ENCODE measurements at places on chromosomes 6 and 20.

DNA sequence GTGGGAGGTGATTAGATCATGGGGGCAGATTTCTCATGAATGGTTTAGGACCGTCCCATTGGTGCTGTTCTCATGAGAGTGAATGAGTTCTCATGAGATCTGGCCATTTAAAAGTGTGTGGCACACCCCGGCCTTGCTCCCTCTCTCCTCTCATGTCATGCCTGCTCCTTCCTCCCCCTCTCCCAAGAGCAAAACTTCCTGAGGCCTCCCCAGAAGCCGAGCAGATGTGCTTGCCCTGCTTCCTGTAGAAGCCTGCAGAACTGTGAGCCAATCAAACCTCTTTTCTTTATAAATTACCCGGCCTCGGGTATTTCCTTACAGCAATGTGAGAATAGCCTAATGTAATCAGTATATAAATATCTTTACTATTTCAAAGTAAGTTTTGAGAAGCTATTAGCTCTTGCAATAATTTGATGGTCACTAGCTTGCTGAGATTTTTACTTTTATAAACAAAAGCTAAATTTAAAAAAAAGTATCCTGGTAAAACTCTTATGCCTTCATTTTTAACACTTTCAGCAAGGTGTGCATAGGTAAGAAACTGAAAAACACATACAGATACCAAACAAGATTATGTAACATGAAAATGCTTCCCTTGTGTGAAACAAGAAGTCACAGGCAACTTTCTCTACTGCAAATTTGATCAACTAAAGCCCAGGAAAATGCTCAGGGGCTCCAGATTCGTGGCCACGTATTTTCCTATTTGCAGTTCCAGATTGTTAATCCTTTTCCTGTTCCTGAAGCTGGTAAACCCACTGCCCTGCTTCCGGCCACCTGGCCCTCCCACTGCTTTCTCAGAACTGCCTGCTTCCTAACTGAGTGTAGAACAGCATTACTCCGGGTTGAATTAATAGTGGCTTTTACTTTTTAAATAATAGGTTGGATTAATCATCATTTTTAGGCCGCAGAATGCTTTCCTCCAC lies 395.1 kb upstream of the CNR1 start:
- peak; percentile 32 for DNase-seq

DNA sequence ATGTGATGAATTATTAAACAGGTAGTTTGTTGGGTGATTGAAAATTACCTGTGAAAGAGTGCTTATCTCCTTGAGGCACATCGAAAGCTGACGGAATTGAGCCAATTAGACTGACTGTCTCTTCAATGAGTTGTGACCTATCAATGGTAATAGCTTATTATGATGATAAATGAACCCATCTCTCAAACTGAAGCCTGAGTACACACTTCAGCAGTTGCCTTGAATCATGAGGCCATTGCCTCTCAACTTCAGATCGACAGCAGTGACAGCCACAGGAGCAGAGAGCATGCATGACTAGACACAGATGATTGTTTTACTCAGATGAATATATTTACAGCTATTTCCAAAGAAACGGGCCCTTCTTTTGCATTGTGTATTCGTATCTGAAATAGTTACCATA lies 323.9 kb downstream of the LAMA2 start:
- no peak for DNase-seq

DNA sequence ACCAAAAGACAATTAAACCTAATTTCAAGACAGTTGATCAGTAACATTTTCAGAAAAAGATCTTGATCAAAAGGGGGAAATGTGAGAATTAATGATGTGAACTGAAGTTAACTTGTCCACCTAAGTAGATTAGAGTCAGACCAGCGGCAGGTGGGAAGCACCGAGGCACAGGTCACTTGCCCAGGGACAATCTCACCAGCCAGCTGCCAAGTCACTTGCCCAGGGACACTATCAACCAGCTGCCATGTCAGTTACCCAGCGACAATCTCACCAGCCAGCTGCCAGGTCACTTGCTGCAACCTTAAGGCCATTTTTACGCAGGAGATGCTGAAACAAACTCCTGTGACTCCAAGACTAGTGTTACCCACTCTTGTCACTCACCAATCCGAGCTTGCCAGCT lies 187.6 kb upstream of the THBS2 start:
- DNase-seq = no peak

GRCh38 chr20:57679113-57679512 lies 30.7 kb downstream of the PMEPA1 start:
- no peak for DNase-seq

GRCh38 chr6:75213732-75214131 lies 7.9 kb upstream of the COL12A1 start:
- DNase-seq = no peak

DNA sequence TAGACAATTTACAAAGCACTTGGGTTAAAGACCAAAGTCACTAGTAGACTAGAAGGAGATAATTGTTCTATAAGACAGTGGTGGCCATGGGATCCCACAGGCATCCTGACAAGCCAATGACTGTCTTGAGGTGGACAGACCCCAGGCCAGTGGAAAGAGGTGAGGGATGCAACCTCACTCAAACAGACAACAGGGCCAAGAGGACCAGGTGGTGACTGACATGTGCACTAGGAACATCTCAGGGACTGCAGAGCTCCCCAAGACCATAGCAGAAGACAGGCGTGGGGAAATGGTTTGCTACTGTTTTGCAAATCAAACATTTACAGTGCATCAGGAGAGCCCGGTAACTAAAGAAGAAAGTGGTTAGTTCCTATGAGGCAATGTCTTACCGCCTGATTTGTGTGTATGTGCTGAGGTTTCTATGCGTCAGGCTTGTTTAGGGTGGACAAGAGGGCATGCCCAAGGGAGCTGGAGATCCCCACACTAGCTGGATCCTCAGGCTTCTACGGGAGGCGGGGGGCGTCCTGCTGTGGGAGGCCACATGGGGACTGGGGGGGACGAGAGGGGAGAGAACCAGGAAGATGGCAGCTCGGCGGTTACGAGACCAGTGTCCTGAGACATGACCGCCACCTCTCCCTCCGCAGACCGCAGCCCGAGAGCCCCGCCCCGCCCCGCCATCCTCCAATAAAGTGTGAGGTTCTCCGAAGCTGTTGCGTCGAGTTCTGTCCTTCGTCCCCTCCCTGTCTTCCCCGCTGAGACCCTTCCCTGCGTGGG lies 623 bp upstream of the MRPS26 start:
- no peak for DNase-seq

All from endothelial cell (in vitro differentiated cells).